ENCODE measurements at places on chromosomes 6 and 20.
A peak's percentile ranks its signal among the peaks of the same experiment; 100 is the strongest.

DNA sequence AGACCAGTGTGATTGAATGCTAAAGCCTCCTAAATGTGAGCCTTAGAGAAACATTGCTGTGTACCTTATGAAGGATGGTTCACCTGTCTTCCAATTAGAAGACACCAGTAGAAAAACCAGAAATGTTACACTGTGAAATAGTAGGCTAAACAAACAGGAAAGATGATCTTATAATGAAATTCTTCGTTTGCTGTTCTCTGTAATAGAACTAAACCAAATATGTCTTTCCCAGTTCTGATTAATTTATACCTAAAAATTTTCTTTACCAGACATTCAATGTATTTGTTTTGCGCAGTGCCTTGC lies 114.8 kb downstream of the RTN4IP1 start:
- no peak for DNase-seq

- no peak for DNase-seq
These were observed 304.6 kb downstream of the CDH4 start for GRCh38 chr20:61556673-61557072.

- no peak for DNase-seq
These were observed 45.1 kb upstream of the B4GALT5 start for GRCh38 chr20:49758781-49759180.

GRCh38 chr6:82877213-82878195 lies 188.1 kb downstream of the UBE3D start:
- no peak for DNase-seq

DNA sequence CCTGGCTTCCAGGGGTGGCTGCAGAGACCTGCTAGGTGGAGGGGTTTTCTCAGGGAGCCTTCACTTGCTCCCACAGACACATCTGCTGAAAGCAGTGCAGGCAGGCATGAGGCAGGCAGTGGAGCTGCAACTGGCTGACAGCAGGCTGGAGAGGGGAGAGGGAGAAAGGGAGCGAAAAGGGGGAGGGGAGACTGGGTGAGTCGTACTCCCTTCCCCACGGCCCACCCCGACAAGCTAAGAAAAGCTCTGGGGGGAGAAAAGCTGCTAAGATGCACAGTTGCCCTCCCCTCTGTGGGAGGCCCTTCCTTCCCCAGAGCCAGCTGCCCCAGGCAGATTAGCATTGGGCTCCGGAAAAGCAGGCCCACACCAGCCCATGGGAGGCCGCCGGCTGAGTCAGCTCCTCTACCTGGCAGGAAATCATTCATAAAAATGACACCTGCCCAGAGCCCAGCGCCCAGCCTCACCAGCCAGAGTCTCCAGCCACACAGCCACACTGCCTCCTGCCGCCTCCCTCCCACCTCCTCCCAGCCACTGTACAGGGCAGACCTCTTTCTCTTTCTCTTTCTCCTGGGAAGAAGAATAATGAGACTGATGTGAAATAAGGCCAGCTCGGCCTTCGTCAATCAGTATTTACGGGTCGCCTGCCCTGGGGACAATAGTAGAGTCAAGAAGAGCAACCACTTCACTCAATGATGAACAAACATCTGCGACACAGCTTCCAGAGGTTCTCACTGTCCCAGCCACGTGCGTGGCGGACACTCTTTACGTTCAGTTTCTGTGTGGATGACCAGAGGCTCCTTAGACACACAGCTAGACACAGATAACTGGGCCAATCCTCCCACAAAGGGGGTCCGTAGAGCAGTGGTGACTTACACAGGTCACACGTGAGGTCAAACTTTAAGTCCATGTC lies 7.7 kb upstream of the C20orf203 start:
- no peak for DNase-seq

DNA sequence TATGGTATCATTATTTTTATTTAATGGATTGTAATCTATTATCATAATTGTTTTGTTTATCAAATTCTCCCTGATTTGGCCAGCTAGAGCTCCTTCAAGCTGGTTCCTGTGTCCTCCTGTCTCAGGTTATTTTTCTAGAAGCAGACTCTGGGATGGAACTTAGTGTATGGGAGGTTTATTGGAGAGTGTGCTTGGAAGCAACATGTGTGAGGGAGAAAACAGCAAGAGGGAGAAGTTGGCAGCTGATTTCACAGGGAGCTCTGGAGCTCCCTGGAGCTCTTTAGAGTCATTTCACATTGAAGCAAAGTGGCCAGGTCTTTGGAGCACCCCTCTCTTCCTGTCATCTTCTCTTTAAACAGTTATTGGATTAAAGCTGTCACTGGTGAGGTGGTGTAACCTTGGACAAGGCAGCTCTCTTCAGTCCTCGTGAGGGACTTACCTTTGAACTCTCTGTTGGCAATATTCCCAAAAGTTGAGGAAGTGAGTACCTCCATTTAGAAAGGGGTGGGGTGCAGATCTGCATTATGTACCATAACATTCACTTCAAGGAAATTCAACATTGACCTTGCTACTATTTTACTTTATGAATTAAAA lies 103.6 kb downstream of the PHF3 start:
- DNase-seq = no peak

GRCh38 chr20:46058599-46059281 lies 29.7 kb downstream of the SLC12A5 start:
- no peak for DNase-seq

DNA sequence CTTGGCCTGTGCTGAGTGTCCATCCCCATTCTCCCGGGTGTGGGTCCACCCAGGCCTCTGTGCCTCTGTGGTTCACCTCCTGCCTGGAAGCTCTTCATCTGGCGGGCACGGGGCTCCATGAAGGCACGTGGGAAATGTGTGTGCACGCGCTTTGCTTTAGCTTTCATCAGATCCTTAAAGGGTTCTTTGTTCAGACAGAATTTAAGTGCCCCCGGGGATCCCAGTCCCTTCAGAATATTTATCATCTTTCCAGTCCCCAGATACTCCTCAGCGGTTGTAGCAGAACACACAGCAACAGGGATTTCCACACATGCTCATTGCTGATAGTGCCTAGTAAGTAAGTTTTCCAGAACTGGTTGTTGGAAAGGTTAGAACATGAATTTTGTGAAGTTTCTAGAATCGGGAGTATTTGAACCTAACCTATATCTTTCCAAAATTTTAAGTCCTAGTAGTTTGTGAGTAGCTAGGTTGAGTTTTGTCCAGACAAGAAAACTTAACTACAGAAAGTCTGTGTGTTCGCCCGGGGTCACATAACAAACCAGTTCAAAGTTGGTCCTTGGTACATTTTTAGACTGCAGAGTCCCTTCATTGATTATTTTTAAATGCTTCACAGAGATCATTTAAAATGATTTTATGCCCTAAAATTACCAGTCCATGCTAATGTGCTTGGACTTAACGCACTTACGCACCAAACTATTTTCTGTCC lies 67.7 kb downstream of the RPP40 start:
- DNase-seq = no peak

- peak; percentile 48 for DNase-seq
These were observed 802 bp downstream of the HDAC2 start for GRCh38 chr6:113969888-113970804.

DNA sequence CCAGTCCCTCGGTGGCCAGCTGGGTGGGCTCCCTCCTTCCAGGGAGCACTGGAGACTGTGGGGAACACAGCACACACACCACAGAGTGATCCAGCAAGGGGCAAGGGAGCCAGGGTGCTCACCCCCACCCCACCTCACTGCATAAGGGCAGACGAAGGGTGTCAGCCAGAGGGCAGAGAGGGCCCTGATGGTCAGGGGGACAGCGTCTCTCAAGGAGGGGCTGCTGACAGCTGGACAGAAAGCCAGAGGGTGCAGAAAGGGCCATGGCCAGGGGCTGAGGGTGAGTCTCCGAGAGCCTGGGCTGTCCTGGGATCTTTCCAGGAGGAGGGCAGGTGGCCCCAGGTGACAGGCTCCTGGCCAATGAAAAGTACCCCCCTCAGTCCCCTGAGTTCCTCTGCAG lies 73.4 kb upstream of the PMEPA1 start:
- DNase-seq = no peak

- DNase-seq = no peak
These were observed 275.0 kb upstream of the PREP start for GRCh38 chr6:105677671-105678475.

- no peak for DNase-seq
These were observed 39.6 kb downstream of the ILRUN start for GRCh38 chr6:34657037-34657306.

DNA sequence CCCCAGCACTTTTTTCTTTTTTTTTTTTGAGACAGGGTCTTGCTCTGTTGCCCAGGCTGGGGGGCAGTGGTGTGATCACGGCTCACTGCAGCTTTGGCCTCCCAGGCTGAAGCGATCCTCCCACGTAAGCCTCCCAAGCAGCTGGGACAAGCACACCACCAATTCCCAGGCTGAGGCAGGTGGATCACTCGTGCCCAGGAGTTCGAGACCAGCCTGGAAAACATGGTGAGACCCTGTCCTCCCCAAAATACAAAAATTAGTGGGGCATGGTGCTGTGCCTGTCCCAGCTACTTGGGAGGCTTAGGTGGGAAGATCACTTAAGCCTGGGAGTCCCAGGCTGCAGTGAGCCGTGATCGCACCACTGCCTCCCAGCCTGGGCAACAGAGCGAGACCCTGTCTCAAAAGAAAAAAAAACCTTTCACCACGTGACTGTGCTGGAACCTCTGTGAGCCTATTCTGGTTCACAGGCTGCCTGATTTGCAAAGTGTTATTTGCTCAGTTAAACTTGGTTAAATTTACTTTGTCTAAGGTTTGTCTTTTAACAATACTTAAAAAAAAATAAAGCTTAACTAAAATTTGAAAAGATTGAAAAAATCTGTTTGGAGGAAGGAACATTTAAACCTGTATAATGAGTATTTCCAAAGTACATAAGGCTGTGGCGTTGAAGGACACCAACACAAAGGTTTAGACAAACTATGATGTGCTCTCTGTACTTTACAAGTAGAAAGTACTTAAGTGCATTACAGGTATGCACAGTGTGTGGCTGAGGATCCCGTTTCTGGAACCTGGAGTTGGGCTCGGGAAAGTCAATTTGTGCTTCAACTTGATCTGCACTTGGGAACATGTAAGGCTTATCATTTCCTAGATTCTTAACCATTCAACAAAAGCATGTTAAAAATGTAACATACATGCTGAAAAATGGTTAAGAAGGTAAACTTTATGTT lies 55.0 kb downstream of the PPP1R3G start:
- DNase-seq = no peak

DNA sequence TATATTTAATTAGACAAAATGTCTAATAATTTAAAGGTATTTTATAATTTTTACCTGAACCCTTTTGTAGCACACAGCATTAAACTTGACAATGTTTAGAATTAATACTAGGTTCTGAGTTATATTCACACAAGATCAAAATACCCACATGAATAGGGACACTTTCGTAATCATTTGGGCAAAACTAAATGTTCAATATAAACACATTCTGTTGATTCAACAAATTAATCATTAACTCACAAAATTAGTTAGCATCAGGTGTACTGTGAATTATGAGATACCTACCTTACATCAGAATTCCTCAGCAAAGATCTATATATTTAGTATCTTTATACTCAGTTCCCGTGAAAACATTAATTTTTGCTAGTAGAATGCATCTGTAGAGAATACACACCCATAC lies 481.5 kb upstream of the MANEA start:
- no peak for DNase-seq

DNA sequence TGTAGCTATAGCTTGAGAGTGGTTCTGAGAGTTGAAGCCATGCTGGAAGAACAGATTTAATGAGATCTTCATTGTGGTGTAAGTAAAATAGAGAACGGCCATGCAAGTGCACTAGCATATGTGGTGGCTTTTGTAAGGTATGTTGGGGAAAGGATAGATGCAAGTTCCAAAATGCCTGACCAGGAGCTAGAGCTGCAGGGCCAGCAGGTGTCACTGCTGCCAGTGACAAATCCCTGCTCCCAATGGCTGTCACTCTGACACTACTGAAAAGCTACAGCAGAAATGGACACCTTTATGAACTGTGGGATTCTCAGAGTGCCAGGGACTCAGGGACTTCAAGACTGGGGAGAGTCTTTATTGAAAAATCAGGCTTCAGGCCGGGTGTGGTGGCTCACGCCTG lies 23.1 kb upstream of the VIP start:
- no peak for DNase-seq

DNA sequence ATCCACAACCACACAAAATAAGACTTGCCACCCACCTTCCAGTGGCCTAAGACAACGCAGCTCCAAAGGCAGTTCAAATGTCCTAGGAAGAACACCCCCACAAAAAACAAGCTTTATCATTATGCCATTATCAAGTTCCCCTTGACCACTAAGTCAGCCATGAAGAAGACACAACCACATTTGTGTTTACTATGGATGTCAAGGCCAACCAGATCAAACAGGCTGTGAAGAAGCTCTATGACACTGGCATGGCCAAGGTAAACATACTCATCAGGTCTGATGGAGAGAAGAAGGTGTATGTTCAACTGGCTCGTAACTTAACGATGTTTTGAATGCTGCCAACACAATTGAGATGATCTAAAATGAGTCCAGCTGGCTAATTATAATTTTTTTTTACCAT lies 26.1 kb downstream of the SEC63 start:
- no peak for DNase-seq

- no peak for DNase-seq
These were observed 29.5 kb upstream of the SALL4 start for GRCh38 chr20:51831866-51832265.

DNA sequence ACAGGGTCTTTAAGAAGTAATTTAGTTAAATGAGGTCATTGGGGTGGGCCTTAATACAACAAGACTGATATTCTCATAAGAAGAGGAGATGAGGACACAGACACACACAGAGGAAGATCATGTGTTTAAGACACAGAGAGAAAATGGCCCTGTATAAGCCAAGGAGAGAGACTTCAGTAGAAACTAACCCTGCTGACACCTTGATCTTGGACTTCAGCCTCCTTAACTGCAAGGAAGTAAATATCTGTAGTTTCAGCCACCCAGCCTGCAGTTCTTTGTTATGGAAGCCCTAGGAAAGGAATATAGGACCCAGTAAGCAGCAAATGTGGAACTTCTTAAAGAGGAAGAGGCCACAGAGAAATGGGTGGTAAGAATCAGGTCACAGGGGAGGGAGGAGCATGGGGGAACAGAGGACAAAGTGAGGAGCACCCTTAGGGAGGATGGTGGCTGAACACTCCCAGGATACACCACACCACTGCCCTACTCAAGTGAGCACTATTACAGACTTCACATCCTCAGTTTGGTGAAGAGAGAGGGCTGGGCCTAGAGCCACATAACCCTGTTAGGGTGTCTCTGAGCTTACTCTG lies 762 bp downstream of the SIRPB1 start:
- DNase-seq = no peak

GRCh38 chr6:129402244-129402643 lies 307.7 kb downstream of the ARHGAP18 start:
- DNase-seq = no peak

GRCh38 chr6:2865694-2866151 lies 24.1 kb upstream of the SERPINB1 start:
- no peak for DNase-seq

DNA sequence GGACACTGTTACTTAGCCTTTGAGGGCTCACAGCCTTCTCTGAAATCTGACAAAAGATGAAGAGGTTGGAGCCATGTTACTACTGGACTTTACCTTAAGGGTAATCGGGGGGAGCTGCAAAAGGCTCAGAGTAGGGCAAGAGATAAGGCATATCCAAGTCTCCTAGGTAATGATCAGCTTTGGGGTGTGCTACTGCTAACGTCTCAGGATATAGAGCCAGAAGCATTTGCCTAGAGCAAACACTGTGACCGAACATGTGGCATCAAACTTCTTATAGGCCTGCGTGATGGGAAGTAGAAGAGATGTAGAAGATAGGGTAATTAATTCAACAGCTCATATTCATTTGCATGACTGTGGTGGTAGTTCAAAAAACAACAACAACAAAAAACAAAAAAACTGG lies 11.1 kb downstream of the UBE2V1 start:
- DNase-seq = no peak

All from activated CD8-positive, alpha-beta memory T cell treated with anti-CD3 and anti-CD28 coated beads, Interleukin-2, amount 50 U/mL, for 4 hours (primary cell).